COLO829 (cell line): ENCODE measurements at places on chromosomes 5 and 9.

GRCh38 chr5:171520300-171521174 is 101.1 kb downstream of the FGF18 start:
- DNase-seq = no peak

GRCh38 chr5:174459832-174460448 is 264.4 kb upstream of the MSX2 start:
- no peak for DNase-seq

DNA sequence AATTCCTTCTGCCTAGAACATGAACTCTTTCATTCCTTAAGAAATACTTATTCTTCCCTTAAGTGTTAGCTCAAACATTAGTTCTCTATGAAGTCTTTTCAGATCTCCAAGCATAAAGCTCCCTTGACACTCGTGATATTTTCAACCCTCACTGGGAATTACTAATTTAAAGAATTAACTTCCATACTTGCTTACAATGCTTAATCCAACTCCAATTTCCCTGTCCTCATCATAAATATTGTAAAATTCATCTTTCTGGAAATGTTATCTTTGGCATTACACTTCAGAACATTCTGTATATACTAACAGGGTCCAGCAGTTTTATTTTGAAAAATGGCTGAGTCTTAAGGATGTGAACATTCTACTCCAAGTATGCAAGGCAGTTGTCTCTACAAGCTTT is 7.2 kb downstream of the STARD4 start:
- no peak for DNase-seq

DNA sequence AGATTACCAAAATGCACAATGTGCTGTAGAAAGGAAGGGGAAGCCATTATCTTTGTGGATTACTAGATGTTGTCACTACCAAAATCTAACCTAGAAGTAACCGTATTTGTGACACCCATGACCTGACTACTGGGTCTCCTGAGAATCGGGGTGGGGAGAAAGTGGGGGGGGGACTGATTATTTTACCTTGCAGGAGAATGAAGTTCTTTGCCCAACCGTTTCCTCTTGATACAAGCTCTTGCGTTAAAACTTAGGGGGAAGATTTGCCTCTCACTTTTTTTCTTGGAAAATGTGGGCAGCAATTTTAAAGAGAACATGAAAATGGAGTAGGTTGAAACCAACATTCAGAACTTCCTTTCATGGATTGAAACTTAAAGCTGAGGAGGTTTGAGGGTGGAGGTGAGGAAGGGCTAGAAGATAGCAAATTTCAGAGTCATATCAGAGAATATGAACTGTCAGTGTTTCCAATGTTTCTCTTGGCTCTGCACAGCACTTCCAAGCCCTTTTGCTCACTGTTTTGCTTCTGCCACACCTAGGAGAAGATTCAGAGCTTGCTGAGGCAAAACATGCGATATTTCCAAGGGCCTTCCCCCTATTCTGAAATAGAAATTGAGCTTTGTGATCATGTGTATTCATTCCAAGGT is 280.8 kb downstream of the AOPEP start:
- DNase-seq = no peak

- DNase-seq = no peak
Measured at GRCh38 chr5:3886524-3887451, 291.2 kb downstream of the IRX1 start.

- DNase-seq = no peak
Measured at GRCh38 chr9:131287359-131287758, 2.2 kb upstream of the PLPP7 start.
